ENCODE measurements at places on chromosomes 6 and 20.

- no peak for DNase-seq
These were observed 1.8 kb downstream of the SPATA2 start for GRCh38 chr20:49913399-49914047.

- no peak for DNase-seq
These were observed 15.1 kb downstream of the GATA5 start for GRCh38 chr20:62460678-62461077.

DNA sequence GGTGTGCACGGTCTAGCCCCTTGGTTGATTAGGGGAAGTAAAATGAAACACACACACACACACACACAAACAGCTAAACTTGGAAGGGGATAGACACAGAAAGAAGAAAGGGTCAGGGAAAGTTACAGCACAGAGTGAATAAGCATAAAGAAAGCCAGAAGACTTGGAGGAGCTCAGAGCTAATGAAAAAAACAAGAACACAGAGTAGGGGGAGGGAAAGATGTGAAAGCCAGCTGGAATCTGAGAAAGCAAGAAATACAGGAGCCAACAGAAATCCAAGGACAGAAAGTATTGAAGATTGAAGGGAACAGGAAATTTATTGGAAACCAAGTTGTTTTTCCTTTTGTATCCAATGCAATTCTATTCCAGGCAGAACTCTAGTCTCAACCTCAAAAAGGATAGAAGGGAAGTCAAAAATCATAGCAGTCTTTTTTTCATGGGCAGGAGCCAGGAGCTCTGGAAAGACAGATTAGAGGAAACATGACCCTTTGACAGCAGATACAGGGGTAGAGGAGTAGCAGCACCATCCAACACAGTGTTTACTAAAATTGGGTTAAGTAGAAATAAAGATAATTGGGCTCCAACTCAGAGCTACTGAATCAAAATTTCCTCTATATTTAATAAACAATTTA, 10.1 kb downstream of the HMGCLL1 start:
- no peak for DNase-seq

DNA sequence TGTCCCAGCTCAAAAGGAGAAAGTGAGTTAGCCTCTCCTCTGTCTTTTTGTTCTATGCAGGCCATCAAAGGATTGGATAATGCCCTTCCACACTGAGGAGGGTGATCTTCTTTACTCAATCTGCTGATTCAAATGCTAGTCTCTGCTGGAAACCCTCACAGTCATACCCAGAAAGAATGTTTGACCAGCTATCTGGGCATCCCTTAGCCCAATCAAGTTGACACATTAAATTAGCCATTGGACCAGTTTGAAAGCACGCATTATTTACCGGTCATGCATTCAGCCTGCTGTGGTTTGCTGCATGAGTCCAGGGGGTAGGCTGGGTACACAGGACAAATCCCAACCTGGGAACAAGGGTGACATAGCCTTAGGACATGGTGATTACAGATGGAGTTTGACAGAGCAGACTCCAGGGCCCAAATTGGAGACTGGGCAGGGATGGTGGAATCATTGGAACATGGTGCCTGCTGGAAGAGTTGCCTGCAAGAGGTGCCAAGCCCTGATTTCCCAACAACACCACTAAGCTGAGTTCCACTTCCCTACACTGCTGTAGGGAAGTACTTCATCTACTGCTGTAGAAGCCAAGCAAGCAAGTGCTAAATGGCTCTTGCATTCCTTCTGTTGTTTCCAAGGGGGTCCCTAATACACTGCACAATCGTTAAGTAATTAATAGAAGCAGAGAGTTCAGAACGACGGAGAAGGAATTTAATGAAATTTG, 87.7 kb downstream of the RNF182 start:
- no peak for DNase-seq

- DNase-seq: no peak
These were observed 216.8 kb upstream of the CDYL start for GRCh38 chr6:4559281-4559875.

GRCh38 chr6:51352506-51353029, 533.9 kb downstream of the TFAP2B start:
- DNase-seq: no peak

DNA sequence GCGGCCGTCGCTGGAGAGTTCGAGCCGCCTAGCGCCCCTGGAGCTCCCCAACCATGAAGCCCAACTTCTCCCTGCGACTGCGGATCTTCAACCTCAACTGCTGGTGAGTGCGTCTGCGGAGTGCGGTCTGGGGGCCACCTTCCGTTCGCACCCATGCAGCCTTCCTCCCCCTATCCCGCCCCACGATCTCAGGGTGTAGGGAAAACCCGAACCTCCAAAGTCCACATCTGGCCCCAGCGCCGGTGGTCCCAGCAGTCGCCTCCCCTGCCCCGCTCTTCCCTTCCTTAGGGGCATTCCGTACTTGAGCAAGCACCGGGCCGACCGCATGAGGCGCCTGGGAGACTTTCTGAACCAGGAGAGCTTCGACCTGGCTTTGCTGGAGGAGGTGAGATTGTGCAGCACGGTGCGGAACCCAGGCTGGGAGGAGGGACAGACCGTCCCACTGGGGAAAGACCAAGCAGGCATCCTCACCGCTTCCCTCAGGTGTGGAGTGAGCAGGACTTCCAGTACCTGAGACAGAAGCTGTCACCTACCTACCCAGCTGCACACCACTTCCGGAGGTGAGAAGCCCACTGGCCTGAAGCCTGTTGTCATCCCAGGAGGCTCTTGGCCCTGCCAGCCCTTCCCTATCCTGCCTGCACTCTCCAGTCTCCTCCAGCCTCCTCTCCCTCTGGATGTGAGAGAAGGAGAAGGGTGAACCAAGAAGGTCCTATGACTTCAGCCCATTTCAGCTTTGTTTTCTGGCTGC, 719 bp downstream of the SMPD2 start:
- DNase-seq: peak; percentile 44

DNA sequence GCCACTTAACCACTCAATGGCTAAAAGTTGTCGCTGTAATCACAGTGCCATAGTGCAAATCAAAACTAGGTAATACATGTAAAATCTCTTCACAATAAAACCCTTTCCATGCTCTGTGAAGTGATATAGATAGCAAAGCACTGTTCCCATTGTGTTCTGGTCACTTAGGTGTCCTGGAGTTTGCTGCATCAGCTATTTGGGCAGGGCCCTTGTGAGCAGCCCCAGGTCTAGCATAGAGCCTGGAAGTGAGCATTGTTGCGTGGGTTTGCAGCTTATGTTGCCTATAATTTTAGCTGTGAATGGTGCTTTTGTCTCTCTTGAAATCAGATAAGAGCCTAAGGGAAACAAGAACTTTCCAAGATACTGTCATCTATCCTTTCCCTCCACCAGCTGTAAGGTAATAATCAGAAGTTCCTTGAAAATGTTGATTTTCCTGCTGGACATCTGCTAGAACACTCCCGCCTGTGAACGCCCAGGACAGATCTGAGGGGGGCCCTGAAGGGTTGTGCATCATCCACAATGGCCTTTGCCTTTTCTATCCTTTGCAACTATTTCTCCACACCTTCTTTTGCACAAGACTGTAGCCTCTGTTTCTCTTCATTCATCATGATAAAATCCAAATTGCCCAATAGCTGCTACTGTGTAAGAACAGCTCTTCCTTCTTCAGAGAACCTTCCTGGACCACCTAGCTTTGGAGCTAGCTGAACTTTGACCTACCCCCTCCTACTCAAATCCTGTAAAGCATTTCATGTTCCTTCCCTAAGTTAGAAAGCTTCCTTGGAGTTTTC, 57.0 kb downstream of the TNFAIP3 start:
- DNase-seq: no peak

DNA sequence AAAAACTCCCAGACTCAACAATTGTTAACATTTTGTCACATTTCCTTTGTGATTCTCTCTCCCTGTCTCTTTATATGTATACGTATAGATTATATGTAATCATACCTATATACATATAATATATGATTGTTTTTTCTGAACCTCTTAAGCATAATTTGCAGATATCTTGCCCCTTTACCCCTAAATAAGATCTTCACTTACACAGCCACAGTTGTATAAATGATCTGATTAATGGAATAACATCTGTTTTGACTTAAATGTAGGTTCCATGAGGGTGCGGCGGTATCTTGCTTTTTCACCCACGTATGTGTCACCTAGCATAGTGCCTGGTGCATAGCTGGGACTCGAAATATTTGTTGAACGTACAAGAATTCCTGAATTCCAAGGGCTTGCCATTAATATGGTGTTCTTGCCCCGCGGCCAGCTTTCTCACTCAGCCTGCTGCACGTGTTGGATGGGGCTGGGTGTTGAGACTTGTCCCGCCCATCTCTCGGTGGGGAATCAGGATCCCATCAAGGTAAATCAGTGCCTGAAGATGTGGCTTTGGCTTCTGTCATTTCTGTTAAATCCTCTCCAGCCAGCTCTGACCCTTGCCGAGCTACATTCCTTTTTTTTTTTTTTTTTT, 10.4 kb upstream of the MANBAL start:
- DNase-seq: peak; percentile 22

- peak; percentile 38 for DNase-seq
These were observed 945 bp downstream of the TENT5A start for GRCh38 chr6:81751388-81752083.

GRCh38 chr6:16585805-16586204, 175.5 kb downstream of the ATXN1 start:
- DNase-seq: peak; percentile 44

DNA sequence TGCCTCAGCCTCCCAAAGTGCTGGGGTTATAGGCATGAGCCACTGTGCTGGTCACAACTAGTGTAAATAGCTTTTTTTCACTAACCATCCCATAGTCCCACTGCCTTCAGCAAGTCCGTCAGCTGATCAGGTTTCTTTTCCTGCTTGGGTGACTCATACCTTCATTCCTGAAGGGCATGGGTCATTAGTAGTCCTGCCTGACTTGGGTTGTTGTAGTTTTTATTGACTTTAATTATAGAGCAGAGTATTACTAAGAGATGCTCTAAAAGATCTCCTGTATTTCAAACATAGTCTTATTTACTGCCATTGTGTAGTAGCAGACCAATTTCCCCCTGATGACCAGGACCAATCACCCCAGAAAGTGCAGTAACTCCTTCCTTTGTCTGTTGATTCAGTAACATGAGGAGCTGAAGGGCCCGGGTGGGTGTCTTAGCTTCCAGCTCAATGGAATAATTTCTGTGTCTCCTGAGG, 25.8 kb downstream of the HLA-C start:
- peak; percentile 54 for DNase-seq

- DNase-seq: no peak
These were observed 159.4 kb upstream of the SULF2 start for GRCh38 chr20:47944682-47945081.

DNA sequence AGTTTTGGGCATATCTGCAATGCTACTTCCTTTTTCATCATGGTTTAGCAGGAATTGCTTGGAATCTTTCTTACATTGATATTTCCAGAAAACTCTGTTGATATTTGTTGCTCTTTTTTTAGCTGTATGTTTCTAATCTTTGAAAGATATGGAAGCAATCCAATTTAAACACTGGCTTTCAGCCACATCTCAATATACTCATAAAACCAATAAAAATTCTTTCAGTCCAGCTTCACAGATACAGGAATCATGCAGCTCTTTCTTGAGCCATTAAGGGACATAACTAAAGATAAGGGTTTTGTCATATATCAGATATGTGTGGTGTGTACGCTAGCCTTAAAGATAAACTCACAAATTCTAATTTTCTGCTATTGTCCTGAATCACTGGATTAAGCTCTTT, 47.4 kb downstream of the PKIB start:
- DNase-seq: no peak
